NCI-H2107 (cell line): ENCODE measurements at places on chromosomes 1 and 21.
A peak's percentile ranks its signal among the peaks of the same experiment; 100 is the strongest.

DNA sequence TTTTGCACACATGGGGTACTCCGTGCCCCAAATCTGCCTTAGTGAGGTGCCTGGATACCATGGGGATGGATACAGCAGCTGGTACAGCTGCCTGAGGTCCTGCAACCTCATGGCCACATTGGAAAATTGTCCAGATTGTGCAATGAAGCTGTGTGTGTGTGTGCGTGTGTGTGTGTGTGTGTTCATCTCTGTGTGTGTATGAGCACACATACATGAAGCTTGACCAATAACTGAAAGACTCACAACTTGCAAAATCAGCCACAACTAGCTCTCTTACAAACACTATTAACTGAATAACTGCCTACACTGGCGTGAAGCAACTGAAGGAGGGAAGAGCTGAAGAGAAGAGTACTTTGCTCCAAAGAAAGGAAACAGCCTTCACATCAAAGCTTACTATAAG lies 78.1 kb downstream of the ERG start:
- DNase-seq: no peak

DNA sequence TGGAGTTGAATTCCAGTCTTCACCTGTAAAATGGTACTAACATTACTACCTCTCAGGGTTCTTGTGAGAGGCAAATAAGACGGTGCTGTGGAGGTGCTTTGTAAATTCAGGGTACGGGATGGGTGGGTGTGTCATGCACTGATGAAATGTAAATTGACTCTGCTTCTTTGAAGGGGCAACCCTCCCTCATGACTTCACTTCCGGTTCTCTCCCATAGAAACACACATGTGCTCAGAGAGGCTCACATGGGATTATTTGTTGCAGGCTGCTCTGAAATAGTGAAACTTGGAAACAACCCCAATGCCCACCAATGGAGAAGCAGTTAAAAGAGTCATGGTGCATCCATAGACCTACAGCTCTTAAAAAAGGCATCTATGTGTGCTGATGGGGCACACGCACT lies 44.9 kb upstream of the SCMH1 start:
- no peak for DNase-seq

DNA sequence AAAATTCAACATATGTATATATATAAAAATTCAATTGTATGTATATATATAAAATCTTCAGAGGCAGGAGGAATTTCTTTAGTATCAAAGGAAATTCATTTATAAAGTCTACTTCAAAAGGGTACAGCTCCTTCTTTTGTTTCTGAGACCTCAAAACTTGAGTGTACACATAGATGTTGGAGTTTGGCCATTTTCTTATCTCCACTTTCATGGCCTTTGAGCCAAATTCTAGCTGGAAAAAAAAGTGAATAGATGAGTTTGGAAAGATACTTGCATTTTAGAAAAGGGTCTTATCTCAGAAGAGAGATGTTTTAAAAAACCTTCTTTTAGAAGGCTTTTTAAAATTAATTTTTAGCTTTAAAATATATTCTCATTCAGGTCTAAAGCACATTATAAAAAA lies 103.2 kb downstream of the ATF6 start:
- DNase-seq: no peak

DNA sequence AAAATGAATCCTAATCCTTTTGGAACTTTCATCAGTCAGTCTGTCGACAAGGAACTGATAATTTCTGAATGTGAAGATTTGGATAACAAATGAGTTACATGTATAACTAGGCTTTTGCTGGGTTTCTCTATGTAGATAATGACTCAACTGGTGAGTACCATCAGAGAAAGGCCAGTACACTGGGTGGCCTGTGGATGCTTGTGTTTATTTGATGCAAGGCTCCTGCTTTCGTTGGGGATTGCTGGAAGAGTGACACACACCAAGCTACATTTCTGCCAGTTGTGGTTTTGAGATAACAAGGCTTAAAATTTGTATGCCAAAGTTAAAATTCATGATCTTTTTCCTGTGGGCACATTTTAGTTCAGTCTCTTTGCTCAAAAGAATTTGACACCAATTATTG lies 115.7 kb upstream of the UBE2U start:
- DNase-seq: no peak

- no peak for DNase-seq
Observed at GRCh38 chr1:226960944-226961765, 21.1 kb downstream of the COQ8A start.

DNA sequence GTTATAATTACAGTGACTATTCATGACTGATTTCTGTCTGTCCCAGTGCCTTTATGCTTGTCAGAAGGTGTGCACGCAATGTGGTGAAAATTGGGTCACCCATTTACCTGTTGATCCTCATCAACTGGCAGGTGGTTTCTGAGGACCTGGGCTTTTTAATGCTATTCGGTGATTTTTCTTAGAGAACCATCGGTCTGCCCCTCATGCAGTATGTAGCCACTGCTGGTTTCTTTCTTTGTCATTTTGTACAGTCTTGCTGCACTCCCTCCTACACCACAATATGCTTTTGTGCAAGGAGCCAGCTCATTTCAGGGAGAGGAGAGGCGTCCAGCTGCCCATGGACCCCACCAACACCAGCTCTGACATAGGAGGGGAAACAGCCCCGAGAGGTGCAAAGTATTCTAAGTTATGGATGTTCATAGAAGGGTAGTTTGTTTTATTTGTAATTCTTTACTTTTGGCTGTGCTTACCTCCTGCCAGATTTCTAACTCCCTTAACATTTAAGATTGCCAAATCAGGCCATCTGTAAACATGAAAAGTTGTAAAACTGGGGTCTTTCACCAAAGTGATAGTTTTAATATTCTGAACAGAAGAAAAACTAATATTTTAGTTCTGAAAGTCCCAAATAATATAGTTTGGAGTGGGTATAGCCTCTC lies 325.3 kb downstream of the PTBP2 start:
- DNase-seq: no peak

GRCh38 chr1:178282949-178283367 lies 189.1 kb downstream of the RASAL2 start:
- DNase-seq: no peak

- DNase-seq: no peak
Observed at GRCh38 chr21:37367703-37368540, 1.3 kb downstream of the DYRK1A start.

DNA sequence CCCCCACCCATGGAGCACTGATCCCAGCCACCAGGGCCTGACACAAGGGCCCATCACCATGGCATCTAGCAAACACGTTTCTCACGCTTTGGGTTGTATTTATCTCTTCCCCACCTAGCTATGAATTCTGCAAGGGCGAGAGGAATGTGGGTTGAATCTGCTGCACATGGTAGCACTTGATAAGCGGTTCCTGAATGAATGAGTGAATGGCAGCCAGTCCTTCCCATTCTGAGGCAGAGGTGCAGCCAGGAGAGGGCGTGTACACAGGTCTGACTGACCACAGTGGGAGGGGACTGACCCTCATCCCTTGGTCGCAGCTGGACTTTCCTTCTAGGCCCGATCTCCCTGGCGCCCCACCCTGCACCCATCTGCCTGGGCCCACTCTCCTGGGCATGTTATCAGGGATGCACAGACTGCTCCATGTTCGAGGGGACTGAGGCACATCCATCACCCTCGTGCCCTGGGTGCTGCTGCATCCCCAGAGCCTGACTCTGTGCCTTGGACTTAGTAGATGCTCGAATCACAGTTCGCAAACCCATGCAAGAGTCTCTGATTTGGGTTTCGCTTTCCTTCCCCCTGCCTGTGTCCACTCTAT lies 1.0 kb downstream of the RD3 start:
- no peak for DNase-seq

DNA sequence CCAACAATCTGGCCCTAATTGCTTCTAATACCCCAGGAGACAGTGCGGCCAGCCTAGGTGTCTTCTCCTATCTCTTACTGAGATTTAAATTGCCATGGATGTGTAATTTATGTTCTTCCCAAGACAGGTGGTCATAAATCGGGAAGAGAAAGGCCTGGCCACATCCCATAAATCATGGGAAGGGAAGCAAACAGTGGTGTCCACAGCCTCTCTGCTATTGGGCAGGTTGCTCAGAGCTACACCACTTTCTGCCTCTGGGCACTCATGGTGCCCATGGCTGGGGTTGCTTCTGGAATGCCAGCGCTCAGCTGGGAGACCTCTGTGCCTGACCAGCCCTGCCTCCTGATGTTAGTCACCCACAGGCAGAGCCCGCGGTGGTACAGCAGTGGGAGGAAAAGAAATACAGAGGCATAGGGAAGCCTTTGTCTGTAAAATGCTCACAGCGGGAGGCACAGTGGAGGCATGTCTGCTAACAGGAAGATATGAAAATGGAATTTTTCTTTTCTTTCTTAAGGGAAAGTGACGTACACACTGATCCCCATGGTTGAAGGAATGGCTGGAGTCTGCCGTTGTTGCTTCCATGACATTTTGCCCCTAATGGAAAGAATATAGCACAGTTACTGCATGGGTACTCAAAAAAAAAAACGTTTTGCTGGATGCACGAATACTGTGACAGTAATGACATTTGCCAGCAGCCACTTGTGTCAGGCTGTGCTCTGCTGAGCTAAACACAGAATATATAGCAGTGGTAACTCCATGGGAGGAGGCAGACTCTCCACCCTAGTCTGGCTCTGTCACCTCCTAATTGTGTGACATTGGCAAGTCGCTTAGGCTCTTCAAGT lies 21.9 kb downstream of the MTARC1 start:
- DNase-seq: no peak

GRCh38 chr1:224502459-224503160 lies 68.0 kb upstream of the WDR26 start:
- DNase-seq: peak; percentile 80

DNA sequence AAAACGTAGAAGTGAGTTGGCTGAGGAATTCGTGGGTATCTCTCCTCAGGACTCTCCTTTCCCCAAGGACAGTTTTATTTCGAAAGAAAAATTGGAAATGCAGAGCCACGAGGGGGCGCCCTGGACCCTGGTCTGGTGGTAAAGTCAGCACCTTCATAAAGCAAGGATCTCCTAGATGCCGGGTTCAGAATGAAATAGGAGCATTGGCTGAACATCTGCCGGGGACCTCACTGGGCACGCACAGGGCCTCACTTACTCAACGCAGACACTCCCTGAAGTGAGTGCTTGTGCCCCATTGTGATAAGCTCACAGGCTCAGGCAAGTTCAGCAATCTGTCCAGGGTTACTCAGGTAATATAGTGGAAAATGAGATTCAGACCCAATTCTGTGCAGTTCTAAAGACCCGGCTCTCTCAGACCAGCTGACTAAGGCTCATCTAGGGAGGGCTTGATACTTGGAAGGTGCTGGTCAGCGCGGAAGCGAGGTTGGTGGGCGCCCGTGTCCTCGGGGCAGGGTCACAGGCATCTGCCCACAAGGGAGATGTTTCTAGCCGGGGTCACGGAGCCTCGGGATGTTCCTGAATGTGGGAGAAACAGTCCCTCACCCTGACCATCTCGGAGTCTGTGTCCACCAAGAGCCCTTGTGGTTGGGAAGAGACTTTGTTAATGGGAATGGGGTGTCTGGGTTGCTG lies 55.7 kb upstream of the ETV3 start:
- peak; percentile 75 for DNase-seq

- peak; percentile 33 for DNase-seq
Observed at GRCh38 chr21:42021371-42022090, 11.4 kb upstream of the ZBTB21 start.

DNA sequence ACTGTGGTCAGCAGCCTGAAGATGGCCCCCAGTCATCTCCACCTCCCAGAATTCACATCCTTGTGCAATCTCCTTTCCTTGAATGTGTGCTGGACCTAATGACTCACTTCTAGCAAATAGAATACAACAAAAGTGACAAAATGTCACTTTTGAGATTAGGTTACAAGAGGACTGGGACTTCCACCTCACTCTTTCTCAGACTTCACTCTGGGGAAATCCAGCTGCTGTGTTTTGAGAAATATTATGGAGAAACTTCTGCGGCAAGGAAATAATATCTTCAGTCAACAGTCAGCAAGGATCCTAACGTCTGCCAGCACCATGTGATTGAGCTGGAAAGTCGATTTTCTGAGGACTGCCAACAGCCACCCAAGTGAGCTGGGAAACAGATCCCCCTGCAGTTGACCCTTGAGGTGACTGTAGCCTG lies 70.5 kb upstream of the GADD45A start:
- DNase-seq: no peak

DNA sequence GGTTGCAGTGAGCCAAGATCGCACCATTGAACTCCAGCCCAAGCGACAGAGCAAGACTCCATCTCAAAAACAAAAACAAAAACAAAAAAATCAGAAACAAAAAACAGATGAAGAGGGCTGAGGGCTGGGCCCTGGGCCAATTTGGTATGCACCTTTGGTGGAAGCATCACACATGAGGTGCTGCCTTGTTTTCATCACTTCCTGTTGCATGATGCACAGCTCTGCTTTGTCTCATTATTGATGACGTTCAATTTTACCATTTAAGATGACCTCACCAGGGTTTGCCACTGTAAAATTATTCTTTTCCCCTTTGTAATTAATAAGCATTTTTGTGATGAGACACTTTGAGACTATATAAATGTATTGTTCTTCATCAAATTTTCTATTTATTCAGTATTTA lies 9.8 kb upstream of the IFNAR2 start:
- no peak for DNase-seq

GRCh38 chr21:14403681-14404318 lies 20.9 kb upstream of the HSPA13 start:
- DNase-seq: no peak

DNA sequence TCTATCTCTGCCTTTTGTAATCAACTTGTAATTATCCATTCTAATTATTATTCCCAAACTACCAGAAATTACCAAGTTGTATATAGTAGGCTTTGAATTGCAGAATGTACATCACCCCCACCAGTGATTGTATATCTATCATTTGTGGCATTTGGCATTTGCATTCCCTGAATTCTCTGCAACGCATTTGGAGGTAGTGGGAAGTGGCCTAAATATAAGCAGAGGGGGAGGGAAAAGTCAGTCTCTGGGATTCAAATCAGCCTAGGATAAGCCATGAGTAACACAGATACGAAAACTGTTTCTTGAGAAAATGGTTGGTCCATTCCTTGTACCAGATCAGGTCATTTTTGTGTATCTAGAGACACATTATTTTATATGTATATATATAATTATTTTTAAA lies 20.7 kb downstream of the DDX20 start:
- DNase-seq: no peak

GRCh38 chr1:159341736-159342135 lies 39.6 kb downstream of the FCER1A start:
- no peak for DNase-seq

GRCh38 chr1:38424677-38425076 lies 378.1 kb upstream of the POU3F1 start:
- DNase-seq: no peak

DNA sequence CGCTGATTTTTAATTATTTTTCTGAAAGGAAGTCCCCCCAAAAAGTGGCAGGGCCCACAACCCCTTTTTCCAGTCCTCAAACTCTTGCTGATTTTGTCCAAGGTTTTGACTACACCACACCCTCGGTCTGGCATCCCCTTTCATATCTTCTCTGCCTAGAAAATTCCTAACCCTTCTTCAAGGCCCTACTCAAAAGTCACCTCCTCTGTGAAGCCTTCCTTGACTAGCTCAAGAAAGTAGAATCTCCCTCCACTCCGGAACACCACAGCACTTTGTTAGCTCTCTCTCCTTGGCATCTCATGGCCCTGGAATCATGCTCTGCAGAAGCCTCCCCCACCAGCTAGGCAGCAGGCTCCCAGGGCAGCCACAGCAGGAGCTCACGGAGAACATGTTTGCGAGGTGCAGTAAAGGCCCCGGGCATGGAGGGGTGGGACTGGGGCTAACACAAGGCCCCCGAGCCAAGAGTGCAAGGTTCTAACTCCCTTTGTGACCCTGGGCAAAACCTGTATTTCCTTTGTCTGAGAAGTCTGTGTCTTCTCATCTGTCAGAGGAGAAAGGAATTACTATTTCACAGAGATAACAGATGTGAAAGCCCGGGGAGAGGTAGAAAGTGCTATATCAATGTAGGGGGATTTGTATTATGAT lies 17.7 kb upstream of the S100A7 start:
- no peak for DNase-seq

GRCh38 chr1:168643152-168643551 lies 66.7 kb downstream of the XCL1 start:
- DNase-seq: no peak
